ENCODE measurements at places on chromosomes 3 and 15.

GRCh38 chr3:169822540-169822939 lies 9.8 kb upstream of the LRRC34 start:
- DNase-seq: no peak

- no peak for DNase-seq
Measured at GRCh38 chr15:85007741-85008397, 26.2 kb downstream of the PDE8A start.

DNA sequence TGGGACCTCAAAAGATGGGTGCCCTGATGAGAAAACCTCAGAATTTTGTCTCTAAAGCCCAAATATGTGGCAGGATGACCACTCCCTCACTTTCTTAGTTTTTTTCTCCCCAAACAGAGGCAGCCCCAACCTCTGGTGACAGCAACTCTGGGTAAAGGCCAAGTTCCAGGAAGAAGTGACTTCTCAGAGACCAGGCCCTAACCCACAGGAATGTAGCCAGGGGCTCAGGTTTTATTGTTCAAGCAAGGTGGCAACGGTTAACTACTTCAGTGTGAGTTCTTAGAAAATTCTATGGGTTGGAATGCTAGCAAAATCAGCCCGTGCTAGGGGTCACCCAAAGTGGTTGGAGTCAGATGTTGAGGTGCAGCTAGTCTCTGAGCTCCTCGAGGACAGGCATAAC lies 5.1 kb upstream of the DNAJA4 start:
- DNase-seq: no peak

DNA sequence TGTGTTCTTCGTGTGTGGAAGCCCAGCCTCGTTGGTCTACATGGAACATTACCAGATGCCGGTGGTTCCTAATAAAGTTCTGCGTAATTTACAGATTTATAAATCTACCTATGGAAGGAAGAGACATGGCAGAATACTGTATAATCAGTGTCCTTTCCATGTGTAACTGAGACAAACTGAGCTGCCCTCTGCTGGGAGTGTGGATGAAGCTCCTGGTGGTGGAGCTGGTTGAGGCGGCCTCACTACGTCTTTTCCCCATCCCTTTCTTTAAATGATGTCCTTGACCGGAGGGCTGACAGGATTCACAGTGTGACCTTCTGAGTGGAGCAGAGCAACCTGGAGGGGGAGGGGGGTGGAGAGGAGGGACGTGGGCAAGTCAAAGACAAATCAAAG lies 267.0 kb upstream of the CHRM5 start:
- DNase-seq: peak; percentile 14

GRCh38 chr15:85710340-85710842 lies 84.3 kb downstream of the KLHL25 start:
- no peak for DNase-seq

GRCh38 chr3:117477214-117477755 lies 767.7 kb downstream of the TUSC7 start:
- DNase-seq: no peak

- DNase-seq: no peak
Measured at GRCh38 chr3:86815880-86816279, 175.1 kb downstream of the VGLL3 start.

- peak; percentile 22 for DNase-seq
Measured at GRCh38 chr15:41930221-41930866, 36.5 kb upstream of the SPTBN5 start.

DNA sequence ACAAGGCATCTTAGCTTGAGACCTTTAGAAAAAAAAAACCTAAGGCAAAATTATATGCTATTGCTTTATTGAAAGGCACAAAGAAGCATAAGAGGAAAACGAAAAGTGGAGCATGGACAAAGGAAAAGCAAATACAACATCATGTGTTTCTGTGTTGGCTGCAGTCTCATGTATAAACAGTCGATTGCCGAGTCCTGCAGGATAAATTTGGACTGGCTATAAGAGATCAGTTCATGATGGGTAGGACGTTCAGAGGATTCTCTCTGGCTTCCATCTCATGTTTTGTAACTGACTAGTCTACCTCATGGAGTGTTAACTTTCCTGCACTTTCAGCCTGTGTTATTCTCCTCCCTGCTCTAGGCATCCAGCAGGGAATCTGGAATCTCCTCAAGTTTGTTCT lies 21.9 kb upstream of the CCDC50 start:
- no peak for DNase-seq

DNA sequence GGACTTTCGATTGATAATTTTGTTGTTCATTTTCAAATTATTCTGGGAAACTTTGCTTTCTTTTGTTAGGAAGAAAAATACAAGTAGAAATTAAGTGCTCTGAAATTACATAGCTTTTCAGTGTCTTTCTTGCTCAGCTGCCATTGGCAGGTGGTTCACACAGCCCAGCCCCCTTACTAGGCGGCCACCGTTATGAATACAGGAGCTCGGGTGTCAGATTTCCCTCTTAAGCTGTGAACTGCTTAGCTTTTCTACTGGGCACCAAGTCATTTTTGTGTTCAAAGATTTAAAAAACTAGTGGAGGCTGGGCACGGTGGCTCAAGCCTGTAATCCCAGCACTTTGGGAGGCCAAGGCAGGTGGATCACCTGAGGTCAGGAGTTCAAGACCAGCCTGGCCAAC lies 55.2 kb downstream of the HMG20A start:
- DNase-seq: no peak

DNA sequence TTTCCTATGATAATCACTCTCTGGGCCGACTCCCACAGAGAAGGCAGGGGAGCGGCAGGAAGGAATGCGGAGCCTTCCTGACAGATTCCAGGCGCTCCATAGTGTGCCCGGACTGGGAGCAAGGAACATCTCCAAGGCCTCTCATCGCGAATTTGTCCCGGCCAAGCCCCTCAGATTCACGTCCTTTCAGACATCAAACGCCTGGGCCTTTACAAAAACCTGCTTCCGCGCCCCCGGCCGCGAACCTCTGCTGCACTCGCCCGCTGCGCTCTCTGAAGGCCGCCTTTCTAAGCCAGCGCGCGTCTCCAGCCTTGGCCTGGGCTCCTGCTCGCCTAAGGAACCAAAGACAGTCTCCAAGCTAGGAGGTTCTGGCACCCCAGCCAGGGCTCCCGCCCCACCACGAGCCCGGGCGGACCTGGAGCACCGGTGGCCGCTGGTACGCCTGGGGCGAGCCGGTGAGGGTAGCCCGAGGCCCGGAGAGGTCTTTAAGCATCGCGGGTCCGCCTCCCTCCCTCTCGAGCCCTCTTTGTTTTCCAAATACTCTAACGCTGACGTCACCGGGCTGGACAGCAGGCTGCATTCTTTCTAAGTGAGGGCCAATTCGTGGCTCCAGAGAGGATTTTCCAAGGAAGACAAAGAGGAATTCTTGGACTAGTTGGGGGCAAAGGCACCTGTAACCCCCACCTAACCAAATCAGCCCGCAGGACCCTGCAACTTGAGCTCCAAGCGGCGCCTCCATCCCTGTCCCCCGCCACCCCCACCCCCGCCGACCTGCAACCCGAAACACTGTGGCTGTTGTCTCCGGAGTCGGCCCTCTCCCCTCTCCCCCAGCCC lies 759 bp downstream of the AMOTL2 start:
- DNase-seq: no peak

DNA sequence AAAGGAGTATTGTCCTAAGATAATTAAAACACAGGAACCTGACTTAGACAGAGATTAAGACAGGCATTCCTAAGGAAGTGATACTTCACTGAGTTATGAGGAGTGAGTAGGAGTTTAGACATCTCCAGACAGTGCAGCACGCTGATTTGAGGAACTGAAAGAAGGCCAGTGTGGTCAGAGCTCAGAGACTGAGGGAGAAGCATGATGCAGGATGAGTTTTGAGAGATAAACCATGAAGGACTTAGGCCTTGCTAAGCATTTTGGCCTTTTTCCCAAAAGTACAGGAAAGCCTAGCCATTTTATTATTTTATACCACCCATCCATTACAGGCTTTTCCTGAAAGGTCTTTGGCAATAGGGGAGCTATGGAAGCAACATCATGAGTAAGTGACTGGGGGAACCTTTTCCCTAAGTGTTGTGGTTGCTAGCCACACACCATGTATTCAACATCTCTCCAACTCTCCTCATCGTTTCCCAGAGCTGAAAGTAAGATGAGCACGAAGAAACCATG lies 375.6 kb upstream of the TPRG1 start:
- DNase-seq: no peak

DNA sequence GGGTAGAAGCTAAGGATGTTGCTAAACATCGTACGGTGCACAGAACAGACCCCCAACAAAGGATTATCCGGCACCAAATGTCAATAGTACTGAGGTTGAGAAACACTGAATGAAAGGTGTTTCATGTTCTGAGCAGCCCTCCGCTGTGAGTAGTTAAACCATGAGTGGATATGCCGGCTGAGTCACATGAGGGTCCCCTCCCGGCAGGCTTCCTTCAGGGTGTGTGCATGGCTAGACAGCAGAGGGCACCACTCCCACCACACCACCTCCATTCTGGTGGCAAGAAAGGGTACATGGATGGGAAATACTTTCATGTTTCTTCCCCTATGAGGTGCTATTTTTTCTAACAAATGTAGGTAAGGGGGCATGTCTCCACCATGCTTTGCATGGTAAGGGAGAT lies 128.3 kb upstream of the SEMA6D start:
- DNase-seq: no peak

GRCh38 chr3:119631516-119631915 lies 28.9 kb downstream of the POPDC2 start:
- DNase-seq: no peak

DNA sequence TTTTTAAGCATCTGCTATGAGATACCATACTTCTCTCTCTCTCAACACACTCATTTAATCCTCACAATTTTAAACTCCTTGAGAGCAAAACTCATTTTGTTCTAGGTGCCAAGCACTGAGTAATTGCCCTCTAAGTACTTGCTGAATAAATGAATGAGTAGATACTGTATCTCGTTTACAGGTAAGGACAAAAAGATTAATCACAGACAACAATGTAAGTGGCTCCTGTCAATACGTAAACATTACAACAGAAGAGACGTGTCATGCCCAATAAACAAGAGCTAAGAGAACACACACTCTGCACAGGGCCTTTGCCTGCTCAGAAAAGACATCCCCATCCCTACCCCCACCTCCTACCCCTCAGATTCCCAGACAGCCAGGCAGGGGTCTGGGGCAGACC lies 59.8 kb downstream of the CHSY1 start:
- no peak for DNase-seq

DNA sequence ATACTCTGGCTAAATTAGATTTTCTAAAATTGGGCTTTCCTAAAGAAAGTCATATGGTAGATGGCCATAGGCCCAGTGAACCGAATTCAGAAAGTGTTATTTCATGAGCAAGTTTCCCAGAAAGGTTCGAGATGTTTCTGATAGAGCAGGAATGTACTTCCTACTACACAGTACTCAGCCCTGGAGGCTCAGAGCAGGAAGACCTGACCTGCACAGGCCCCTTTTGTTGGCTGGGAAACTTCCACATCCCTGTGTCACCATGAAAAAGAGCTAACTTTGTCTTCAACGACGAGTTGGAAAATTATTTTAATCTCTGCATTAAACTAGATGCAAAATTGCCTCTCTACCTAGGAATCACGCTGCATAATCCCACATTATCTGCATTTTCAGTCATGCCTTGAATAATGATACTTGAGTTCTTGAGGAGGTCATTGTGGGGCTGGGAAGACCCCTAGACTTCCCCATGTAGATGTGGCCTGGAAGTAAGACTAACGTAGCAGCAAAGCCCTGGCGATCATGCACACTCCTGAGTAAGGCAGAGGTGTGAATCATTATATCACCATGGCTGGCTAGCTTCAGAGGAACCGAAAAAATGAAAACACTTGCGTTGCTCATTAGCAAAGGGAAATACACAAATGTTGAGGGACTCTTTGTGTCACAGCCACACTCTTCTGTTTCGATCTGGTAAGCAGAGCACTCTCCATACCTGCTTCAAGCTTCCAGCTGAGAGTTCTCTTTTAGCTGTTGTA lies 47.1 kb downstream of the CMTM7 start:
- DNase-seq: no peak

- DNase-seq: peak; percentile 40
Measured at GRCh38 chr15:64780600-64781156, 5.3 kb upstream of the RBPMS2 start.

GRCh38 chr15:68330416-68330815 lies 52.9 kb downstream of the FEM1B start:
- no peak for DNase-seq

GRCh38 chr15:36109943-36110658 lies 469.3 kb upstream of the CDIN1 start:
- no peak for DNase-seq

DNA sequence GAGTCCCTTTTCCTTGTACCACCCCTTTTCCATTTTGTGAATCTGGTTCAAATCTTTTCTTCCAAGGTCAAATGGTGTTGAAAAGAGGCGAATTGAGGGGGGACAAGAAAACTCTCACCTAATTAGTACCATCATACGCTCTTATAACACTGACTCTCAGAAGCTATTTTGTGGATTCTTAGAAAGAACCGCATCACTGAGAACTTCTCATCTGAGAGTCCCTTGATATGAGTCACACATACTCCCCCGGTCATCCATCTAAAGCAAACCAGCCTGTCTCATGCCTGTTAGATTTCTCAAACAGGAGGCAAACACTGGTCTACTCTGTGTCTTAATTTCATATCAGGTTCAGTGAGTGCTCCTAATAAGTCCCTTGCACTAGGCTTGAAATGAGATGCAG lies 76.5 kb upstream of the SPRED1 start:
- DNase-seq: no peak

DNA sequence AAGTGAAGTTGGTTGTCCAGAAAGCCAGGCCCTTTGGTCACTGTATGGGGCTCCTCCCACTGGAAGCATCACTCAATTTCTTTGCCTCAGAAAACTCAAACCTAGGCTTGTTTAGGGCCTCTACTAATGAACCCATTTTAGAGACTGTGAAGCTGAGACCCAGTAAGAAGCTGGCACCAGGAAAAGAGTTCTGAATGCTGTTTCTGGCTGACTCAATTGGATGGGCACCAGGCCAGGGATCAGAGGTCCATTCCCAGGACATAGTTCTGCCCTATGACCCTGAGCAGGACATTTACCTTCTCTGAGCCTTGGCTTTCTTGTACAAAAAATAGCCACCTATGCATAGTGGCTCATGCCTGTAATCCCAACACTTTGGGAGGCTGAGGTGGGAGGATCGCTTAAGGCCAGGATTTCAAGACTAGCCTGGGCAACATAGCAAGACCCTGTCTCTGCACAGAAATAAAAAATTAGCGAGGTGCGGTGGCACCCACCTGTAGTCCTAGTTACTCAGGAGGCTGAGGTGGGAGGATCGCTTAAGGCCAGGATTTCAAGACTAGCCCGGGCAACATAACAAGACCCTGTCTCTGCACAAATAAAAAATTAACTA lies 30.6 kb downstream of the CD276 start:
- no peak for DNase-seq

DNA sequence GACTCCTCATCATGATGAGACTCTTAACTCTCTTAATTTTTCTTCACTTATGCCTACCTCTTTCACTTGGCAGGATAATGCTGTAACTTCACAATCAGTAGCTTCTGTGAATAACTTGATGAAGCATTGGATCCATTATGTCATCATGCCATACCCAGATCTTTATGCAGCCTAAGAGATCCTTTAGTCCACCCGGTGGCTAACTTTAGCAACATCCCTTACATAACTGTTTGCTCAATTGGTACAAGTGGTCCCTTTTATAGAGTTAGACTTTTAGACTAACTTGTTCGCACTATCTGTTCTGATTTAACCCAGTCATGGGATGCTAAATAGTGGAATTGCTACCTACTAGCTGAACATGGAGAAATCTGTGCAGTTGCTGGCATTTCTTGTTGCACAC lies 184.5 kb downstream of the USP13 start:
- peak; percentile 6 for DNase-seq

Data from hematopoietic multipotent progenitor cell treated with erythropoietin and hydrocortisone succinate and interleukin-3 and kit ligand, for 6 days (in vitro differentiated cells).